ENCODE measurements at places on chromosomes 4 and X.

DNA sequence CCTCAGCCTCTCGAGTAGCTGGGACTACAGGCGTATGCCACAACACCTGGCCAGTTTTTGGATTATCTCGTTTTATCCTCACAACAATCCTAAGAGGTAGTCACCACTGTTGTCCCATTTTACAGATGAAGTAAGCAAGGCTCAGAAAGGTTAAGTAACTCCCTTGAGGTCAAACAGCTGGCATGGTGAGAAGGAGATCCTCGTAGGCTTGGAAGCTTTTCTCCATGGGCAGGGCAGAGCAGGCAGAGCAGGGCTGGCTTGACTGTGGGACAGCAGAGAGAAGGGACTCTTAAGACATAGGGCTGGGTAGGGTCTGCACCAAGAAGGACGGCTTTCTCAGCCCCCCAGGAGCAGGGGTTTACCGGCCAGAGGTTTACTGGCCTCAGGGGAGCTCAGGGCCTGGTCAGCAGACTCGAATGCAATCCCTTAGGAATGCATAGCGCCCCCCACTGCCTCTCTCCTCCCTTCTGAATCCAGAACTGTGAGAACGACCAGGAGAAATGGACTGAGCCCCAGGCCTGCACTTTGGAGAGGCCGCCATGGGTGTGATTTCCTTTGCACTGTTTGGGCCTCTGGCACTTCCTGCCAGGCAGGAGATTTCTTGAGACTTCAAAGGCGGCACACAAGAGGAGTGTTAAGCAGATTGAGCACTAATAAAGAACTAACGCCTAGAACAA is 14.0 kb upstream of the CDKN2AIP start:
- DNase-seq: no peak

- DNase-seq: no peak
These were observed 41.2 kb downstream of the ATP10D start for GRCh38 chr4:47526281-47526680.

GRCh38 chr4:164221631-164222030 is 532.3 kb upstream of the SMIM31 start:
- DNase-seq: no peak

DNA sequence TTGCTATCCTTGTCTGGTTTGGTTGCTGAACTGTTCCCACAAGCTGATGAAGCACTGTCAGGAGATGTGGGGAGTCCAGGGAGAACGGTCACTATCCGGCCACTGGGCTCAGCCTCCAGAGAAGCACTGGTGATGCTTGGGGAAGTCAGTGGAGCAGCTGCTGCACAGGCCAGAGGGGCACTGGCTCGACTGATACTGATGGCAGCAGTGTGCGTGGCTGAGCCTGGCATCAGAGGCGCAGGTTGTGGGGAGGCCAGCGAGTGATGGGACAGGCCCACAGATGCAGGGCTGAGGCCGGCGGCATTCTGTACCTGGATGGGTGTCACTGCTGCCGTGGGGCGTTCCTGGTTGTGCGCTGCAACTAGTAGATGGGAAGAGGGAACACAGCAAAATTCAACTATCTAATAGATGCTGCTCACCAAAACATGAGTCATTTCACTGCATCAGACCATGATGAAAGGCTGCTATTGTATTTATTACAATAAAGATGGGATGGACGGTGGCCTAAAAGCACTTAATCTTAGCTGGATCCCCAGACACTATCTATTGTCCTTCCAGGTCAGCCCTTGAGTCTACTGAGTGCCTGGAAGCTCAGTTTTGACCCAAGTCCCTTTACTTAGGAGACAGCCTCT is 106.3 kb upstream of the CBR4 start:
- DNase-seq: no peak

DNA sequence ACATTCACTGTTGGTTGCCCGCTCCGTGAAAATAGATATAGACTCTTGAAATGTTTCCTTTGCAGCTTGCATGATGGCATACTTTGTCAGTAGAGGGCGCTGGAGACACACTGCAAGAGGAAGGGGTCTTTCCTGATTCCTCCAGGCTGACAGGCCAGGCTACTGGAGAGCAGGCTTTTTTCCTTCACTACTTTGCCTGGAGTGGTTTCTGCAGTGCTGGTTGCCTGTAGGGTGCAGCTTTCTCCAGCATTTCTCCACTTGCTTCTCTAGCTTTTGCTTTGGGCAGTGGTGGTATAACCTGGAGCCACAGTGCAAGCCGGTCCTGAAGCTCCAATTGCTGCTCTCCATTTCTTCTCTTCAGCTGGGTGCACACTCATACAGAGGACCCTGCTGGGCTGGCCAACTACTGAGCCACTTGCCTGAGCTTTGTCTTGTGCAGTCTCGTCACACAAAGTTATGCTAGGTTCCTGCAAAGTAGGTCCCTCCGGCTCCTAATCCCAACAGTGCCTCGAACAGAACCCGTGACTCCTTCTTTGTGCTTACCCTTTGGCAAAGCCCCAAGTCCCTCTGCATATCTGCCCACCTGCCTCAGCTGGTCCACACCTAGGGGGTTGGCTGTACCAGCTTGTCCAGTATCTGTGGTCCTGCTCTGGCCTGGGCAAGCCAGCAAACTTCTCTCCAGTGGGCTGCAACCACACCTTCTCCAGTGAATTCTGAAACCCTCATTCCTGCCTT is 46.3 kb downstream of the RASSF6 start:
- peak; percentile 36 for DNase-seq

GRCh38 chrX:67555578-67556203 is 11.9 kb downstream of the AR start:
- DNase-seq: no peak

DNA sequence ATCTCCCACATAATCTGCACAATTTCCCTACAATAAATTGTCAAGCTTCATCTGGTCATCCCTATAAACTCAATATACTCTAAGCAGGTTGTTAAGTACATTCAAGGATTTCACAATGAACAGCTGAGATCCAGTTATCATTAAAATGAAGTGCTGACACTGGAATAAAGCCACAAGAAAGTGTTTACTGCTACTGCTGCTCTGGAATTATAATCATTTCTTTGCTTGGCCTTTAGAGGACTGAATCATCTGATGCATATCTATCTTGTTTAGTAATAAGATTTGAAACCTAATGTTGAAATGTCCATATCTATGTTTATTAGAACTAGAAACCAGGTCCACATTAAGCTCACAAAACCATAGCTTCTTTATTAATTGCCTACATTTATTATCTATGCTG is 338.6 kb upstream of the ZFP42 start:
- no peak for DNase-seq

- DNase-seq: no peak
These were observed 106.5 kb downstream of the FAM193A start for GRCh38 chr4:2642968-2643367.

DNA sequence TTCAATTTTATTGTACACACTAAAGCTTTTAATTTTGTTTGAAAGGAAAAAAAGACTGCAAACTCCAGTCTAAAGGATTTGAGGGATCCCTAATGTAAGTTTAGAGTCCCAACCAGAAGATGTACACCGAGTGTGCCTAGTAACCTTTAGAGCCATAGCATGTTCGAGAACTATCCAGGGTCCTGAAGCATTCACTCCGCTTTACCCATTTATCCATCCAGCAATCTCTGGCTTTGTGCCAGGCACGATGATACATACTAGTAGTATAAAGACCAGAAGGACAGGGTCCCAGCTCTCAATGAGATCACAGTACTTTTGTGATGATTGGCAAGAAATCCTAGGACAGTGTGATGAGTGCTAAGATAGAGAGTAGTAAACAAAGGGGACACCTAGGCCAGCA is 168.7 kb downstream of the STK32B start:
- DNase-seq: no peak

DNA sequence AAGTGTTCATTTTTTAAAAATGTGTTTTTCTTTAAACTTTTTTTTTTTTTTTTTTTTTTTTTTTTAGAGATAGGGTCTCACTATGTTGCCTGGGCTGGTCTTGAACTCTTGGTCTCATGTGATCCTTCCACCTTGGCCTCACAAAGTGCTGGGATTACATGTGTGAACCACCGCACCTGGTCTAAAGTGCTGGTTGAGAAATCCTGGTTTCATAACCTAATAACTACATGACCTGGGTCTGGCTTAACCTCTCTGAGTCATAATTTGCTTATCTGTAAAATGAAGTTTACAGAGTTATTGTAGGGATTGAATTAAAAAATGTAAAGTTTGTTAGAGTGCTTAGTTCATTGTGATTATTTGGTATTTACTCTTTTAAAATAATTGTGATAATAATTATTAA is 5.2 kb downstream of the HSD17B13 start:
- no peak for DNase-seq

GRCh38 chrX:17563515-17563914 is 173.8 kb upstream of the SCML1 start:
- no peak for DNase-seq

DNA sequence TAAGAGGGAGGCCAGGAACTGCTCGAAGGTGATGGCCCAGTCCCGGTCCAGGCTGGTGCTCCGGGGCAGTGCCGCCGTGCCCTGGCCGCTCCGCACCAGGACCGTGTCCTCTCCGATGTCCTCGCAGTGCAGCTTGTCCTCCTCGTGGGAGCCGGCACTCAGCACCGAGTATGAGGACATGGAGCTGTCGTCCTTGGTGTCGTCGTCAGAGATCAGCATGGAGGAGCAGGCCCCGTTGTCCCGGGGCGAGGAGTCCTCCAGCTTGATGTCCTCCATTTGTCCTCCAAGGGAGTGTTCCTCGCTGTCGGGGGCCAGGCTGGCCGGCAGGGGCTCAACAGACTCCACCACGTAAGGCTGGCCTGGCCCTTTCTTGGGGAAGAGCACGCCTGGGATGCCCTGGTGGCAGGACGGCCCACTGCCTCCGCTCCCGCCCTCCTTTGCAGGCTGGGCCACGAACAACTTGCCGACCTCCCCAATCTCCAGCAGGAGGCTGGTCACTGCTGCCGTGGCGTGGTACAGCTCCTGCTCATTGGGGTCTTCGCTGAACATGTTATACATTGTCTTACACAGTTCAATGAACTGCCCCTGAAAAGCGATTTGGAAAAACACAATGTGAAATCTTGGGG is 53.7 kb upstream of the UCP1 start:
- DNase-seq: no peak

- DNase-seq: no peak
These were observed 206.5 kb downstream of the PCDH10 start for GRCh38 chr4:133355633-133356032.

- no peak for DNase-seq
These were observed 304.7 kb upstream of the FTHL17 start for GRCh38 chrX:31376408-31377022.

- no peak for DNase-seq
These were observed 67.8 kb downstream of the SMC1A start for GRCh38 chrX:53354669-53355068.

DNA sequence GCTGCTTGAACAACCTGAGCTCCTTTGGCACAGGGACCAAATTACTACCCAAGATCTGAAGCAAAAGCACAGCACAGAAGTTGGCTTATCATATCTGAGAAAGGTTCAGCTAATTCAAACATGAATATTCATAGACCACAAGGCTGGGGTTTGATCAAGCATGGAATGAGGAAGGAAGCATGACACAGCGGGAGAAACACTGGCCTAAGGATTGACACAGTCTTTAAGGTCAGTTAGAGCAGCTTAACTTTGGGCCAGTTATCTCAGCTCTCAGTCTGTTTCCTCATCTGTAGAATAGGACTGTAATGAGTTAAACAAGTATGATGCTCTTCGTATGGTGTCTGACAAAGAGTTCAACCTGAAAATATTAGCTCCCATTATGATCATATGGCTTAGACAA is 88.5 kb upstream of the CBR4 start:
- no peak for DNase-seq

GRCh38 chr4:79663141-79663540 is 255.1 kb upstream of the GK2 start:
- no peak for DNase-seq

- no peak for DNase-seq
These were observed 102.6 kb downstream of the SATL1 start for GRCh38 chrX:85140964-85141363.

GRCh38 chr4:37241647-37242046 is 2.9 kb upstream of the NWD2 start:
- DNase-seq: no peak

- DNase-seq: no peak
These were observed 648.7 kb upstream of the FRG1 start for GRCh38 chr4:189291939-189292338.

- DNase-seq: no peak
These were observed 620 bp downstream of the CXCL10 start for GRCh38 chr4:76022677-76023076.

- no peak for DNase-seq
These were observed 5.6 kb downstream of the SEPTIN11 start for GRCh38 chr4:76955182-76955581.

GRCh38 chr4:82017680-82018079 is 356.1 kb downstream of the HNRNPD start:
- peak; percentile 36 for DNase-seq

DNA sequence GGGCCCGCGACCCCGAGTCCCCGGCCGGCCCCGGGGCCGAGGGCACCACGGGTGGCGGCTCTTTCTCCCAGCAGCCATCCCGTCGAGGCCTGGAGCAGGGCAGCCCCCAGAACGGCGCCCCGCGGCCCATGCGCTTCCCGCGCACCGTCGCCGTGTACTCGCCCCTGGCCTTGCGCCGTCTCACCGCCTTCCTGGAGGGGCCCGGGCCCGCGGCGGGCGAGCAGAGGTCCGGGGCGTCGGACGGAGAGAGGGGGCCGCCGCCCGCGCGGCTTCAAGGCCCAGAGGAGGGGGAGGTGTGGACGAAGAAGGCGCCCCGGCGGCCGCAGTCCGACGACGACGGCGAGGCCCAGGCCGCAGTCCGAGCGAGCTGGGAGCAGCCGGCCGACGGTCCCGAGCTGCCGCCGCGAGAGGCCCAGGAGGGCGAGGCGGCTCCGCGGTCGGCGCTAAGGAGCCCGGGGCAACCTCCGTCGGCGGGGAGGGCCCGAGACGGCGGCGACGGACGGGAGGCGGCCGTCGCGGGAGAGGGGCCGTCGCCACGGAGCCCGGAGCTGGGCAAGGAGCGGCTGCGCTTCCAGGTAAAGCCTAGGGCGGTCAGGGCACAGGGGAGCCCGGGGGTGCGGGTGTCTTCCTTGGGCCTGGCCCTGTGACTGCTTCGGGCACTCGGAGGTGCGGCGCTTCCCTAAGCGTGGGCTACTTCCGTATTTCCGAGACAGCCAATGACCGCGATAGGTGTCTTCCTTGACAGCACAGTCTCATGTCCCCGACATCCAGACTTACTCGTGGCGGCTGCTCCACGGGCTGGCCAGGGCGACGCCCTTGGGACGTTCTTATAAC is 845 bp downstream of the ZAR1 start:
- no peak for DNase-seq

DNA sequence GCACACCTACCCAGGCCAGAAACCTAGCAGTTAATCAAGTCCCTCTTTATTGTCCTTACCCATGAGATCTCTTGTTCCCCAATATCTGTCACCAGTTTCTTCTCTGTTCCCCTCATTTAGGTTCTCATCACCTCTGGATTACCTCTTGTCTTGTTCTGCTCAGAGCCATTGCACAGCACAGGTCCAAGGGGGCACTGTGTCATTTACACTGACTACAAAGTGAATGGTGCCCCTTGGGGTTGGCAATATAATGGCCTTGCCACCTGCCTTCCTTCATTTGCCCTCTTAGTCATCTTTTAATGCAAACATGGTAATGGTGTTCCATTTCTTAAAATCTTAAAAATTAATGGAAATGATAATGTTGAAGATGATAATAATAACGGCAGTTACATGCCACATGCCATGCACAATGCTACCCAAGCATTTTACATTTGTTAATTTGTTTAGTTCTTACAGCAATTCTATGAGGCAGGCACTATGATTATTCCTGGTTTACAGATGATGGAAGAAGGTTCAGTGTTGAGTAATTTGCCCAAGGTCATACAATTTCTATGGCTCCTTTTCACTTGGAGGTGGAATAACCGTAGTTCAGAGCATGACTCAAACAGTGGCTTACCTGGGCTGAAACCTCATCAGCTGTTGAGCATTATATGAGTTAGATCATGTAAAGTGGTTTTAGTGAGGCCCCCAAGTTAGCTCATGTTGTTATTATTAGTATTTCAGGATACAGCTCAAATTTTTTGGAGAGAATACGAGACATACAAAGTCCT is 117.9 kb downstream of the RASL11B start:
- no peak for DNase-seq

Data from GM13976 (cell line).